Neural progenitor cell (in vitro differentiated cells): ENCODE measurements at places on chromosomes 7 and 10.

GRCh38 chr7:44431091-44431608 is 59.3 kb downstream of the NUDCD3 start:
- no peak overlapping the region for H3K27ac ChIP-seq
- H3K4me1 ChIP-seq = no peaks in the 10 kb centered on the region
- no peaks in the 10 kb centered on the region for H3K27me3 ChIP-seq
- peak; percentile 18 for DNase-seq
- no peak overlapping the region for H3K4me3 ChIP-seq

DNA sequence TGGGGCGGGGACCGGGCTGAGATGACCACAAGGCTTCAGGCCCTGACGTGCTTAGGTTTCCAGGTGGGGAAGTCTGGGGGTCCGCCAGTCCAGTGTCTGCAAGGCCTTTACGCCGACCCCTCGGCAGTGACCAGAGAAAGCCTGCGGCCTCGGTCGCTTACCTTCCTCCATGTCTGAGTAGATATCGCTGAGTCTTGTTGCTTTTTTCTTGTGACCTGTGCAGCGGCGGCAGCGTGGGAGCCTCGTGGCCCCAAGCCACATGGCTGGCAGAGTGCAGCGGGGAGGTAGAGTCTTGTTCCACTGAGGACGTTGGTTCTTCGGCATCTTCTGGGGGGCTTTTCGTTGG is 329 bp downstream of the NOLC1 start:
- H3K27ac ChIP-seq = peak overlapping the region; percentile 47
- peak overlapping the region; percentile 74 for H3K4me3 ChIP-seq
- H3K27me3 ChIP-seq = no peaks in the 10 kb centered on the region
- H3K4me1 ChIP-seq = peaks cover 7% of the 10 kb centered on the region

- H3K27me3 ChIP-seq = no peaks in the 10 kb centered on the region
- H3K4me1 ChIP-seq = no peaks in the 10 kb centered on the region
- no peak for DNase-seq
- no peak overlapping the region for H3K4me3 ChIP-seq
- no peak overlapping the region for H3K27ac ChIP-seq
- H3K36me3 ChIP-seq = no peaks in the 10 kb centered on the region
These were observed 5.8 kb downstream of the MAT1A start for GRCh38 chr10:80283536-80284199.

DNA sequence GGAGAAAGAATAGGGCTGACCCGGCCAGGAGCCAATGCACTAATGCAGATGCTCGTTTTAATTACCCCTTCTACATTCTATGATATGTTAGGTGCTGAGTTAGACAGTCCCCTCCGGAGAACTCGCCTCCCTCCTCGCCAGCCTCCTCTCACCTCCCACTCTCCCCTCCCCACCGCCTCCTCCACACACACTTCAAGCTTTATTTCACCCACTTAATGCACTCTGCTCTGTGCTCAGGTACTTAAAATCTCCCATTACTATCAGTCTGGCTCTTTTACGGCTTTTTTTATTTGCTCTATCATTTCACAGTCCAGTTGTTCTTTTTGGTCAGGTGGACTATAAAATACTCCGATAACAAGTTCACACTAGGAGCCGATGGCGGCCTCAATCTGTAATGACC is 231.6 kb downstream of the TEX36 start:
- DNase-seq = no peak
- no peak overlapping the region for H3K27ac ChIP-seq
- no peaks in the 10 kb centered on the region for H3K27me3 ChIP-seq
- no peaks in the 10 kb centered on the region for H3K36me3 ChIP-seq
- peaks cover 11% of the 10 kb centered on the region for H3K4me1 ChIP-seq
- H3K4me3 ChIP-seq = no peak overlapping the region

- H3K27ac ChIP-seq = no peak overlapping the region
- H3K36me3 ChIP-seq = no peaks in the 10 kb centered on the region
- peak; percentile 47 for DNase-seq
- H3K4me3 ChIP-seq = peak overlapping the region; percentile 7
These were observed 110.6 kb downstream of the BTRC start for GRCh38 chr10:101464599-101464998.

- no peak overlapping the region for H3K27ac ChIP-seq
- no peaks in the 10 kb centered on the region for H3K4me1 ChIP-seq
- no peak for DNase-seq
- no peaks in the 10 kb centered on the region for H3K36me3 ChIP-seq
- H3K4me3 ChIP-seq = no peak overlapping the region
These were observed 9.7 kb upstream of the CCDC7 start for GRCh38 chr10:32436215-32436614.

DNA sequence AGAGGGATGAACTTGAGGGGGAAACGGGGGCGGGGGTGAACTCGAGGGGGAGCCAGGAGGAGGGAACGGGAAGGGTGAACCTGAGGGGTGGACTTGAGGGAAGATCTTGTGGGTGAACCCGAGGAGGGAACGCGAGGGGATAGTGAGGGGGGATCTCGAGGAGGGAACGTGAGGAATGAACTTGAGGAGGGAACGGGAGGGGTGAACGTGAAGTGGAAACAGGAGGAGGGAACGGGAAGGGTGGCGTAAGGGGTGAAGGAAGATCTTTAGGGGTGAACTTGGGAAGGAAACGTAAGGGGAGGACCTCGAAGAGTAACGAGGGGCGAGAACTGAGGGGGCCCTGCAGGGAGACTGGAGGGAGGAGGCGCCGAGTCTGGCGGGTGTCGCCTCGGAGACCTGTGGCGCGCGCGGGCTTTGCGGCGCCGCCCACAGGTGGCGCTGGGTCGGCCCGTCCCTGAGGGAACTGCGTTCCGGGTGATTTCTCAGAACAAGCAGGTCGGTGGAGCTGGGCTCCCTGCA is 651 bp downstream of the MYO3A start:
- H3K4me1 ChIP-seq = no peaks in the 10 kb centered on the region
- H3K27ac ChIP-seq = no peak overlapping the region
- peak overlapping the region; percentile 56 for H3K4me3 ChIP-seq
- DNase-seq = peak; percentile 71

DNA sequence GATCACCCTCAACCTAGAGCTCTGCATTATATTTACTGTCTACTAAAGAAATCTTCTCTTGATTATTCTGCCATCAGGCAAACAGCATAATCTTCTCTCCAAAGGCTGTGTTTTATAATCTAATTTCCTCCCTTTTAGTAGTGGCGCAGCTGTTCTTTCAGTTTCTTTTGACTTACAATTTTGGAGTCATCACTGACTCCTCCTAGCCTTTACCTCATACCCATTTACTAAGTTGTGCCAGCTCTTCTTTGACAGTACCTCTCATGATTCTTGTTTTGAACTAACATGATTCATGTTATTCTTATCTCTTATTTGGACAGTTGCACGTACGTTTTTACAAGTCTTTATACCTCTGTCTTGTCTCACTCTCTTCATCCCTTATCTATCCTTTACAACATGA is 113.0 kb downstream of the FOXP2 start:
- no peaks in the 10 kb centered on the region for H3K27me3 ChIP-seq
- H3K4me3 ChIP-seq = no peak overlapping the region
- H3K36me3 ChIP-seq = no peaks in the 10 kb centered on the region
